Activated gamma-delta T cell (primary cell): ENCODE measurements at places on chromosomes 16 and 17.

GRCh38 chr17:2250140-2251095 is 53.2 kb downstream of the SMG6 start:
- no peak for DNase-seq

- no peak for DNase-seq
Measured at GRCh38 chr17:39738983-39739884, 1.5 kb downstream of the GRB7 start.

DNA sequence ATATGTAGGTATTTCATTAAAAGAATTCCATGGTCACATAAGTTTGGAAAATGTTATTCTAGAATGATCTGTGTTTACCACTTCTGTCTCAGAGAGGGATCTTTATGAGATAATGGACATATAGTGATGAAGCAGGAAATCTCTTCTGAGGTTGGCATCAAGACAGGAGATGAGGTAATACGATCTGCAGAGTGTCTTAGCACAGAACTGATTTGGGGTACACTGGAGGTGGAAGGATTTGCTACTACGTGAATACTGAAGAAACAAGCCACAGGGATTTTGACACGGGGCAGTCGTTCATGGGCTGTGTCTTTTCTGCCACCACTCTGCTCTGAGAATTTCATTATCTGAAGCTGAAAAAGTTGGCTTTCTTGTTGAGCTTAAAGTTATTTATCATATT is 5.5 kb downstream of the CBFB start:
- DNase-seq: no peak

- DNase-seq: no peak
Measured at GRCh38 chr17:48487221-48487620, 43.6 kb downstream of the HOXB1 start.

DNA sequence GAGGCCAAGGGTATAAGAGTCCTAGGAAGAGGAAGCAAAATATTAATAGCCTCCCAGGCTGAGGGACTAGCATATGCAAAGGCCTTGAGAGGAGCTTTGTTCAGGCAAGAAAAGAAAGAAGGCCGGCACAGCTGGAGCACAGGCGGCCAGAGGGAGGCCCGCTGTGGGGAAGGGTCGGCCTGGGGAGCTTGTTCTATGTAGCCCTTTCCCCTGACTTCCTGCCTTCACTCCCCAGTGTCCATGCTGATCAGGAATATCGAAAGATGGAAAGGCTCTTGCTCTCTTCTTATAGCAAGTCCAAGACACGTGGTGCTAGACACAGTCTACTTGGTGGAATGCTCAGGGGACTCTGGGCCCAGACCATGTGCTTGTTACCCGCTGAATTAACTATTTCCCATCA is 27.4 kb upstream of the HAS3 start:
- DNase-seq: no peak

GRCh38 chr17:5706577-5707210 is 122.4 kb upstream of the NLRP1 start:
- no peak for DNase-seq

- DNase-seq: no peak
Measured at GRCh38 chr17:16962804-16963203, 9.1 kb downstream of the TNFRSF13B start.

GRCh38 chr16:30041841-30042240 is 10.8 kb upstream of the TLCD3B start:
- DNase-seq: no peak

GRCh38 chr17:79938336-79939093 is 97.2 kb downstream of the TBC1D16 start:
- no peak for DNase-seq

GRCh38 chr17:35467824-35468223 is 19.3 kb upstream of the SLFN13 start:
- DNase-seq: no peak

- DNase-seq: no peak
Measured at GRCh38 chr16:69618721-69619120, 53.0 kb downstream of the NFAT5 start.

GRCh38 chr16:81956213-81956948 is 54.9 kb downstream of the SDR42E1 start:
- no peak for DNase-seq

DNA sequence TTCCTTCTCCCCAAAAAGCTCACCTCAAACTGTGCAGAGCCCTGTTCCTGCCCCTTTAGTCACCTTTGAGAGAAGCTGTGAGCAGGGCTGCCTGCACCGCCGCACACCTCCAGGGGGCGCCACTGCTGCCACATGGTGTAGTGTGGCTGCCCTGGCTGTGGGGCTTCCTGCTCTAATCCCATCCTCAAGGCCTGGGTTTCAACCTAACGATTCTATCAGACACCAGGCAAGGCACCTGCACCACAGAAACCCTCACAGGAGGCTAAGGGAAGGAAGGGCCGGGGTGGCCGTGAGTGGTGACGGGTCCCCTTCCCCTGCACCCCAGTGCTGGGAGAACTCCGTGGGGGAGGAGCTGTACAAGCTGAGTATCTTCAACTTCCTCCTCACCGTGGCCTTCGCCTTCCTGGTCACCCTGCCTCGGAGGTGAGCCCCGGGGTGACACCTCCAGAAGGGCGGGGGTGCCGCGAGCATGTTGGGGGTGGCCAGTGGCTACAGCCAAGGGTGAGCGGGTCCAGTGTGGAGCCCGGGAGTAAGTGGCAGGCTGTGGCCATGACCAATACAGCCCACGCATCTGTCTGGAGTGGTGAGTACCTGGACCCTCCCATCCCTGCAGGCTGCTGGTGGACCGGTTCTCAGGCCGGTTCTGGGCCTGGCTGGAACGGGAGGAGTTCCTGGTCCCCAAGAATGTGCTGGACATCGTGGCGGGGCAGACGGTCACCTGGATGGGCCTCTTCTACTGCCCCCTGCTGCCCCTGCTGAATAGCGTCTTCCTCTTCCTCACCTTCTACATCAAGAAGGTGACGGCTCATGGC is 7.0 kb downstream of the TMC8 start:
- DNase-seq: no peak

- no peak for DNase-seq
Measured at GRCh38 chr16:29896841-29897240, 2.5 kb downstream of the SEZ6L2 start.

DNA sequence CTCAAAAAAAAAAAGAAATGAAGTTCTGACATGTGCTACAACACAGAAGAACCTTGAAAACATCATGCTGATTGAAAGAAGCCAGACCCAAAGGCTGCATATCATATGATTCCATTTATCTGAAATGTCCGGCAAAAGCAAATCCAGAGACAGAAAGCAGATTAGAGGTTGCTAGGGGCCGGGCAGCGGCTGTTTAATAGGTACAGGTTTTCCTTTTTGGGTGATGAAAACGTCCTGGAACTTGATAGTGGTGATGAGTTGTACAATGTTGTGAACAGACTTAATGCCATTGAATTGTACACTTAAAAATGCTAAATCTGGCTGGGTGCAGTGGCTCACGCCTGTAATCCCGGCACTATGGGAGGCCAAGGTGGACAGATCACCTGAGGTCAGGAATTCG is 166.5 kb downstream of the NTN1 start:
- no peak for DNase-seq

DNA sequence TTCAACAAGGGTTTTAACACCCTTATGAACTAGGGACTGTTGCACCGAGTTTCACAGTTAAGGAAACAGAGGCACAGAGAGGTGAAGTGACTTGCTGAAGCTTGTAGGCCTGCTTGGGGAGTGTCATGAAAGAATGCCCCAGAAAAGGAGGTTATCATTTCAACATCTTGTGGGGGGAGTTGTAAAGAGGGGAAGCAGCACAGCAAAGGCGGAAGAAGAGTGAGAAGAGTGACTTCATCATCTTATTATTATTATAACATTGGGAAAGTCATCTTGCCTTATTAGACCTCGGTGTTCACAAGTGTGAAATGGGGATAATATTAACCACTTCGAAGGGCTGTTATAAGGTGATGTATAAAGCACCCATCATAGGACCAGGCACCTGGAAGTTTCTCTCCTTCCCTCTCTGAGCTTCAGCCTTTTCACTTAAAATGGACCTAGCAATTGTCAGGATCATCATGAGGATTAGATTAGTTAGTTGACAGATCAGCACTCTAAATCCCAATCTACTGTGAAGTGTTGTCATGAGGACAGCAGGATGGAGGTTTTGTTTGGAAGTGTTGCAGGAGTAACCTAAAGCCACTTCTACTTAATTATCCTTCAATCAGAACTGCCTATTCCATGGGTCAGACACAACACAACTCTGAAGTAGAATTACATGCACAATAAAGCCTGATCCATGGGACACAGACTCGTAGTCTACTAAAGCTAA is 2.3 kb downstream of the CCL4 start:
- DNase-seq: no peak

DNA sequence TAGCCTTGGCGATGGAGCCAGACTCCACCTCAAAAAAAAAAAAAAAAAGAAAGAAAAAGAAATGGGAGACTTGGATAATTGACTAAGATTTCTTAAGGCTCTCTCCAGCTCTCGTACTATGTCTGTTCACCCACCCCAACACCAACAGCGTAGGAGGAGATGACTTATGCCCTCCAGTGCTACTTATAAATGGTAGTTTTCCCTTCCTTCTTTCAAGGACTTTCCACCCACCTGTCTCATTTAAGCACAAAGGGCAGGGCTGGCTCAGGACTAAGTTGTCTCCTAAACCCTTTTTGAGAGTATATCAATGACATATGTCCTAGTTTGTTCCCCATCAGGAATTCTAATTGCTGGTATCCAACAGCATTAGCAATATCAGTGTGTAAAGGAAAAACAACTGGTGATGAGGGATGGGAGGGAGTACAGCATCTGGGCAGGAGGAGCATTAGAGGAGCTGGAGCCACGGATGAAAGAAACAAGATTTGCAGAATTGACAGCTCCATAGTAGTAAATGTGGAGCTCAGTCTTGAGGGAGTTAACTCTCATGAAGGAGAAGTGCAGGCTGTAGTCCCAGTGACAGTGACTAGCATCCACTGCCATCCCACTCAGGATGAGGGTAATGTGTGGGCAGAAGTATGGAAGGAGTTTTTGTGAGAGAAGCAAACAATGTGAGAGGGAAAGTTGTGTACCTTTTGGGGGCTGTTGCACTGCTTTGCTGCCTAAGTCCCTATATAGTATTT is 17.2 kb downstream of the UBE2Z start:
- DNase-seq: no peak

- no peak for DNase-seq
Measured at GRCh38 chr16:77539421-77540034, 104.7 kb upstream of the ADAMTS18 start.

DNA sequence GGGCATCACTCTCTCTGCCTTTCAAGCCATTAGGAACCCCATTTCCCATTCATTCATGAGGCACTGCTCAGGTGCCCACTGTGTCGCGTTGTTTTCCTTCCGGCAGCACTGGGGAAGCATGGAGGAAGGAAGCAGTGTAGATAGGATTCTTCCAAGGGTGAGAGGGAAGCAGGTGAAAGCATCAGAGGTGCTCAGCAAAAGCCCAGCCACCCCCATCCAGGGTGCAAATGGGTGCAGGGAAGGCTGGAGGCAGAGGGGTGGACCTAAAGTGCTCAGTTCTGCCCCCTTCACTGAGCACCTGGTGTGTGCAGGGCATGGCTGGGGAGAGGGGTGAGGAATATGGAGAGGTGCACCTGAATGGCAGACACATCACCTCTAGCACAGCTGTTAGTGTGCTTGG is 3.4 kb upstream of the NXPH3 start:
- no peak for DNase-seq

- DNase-seq: no peak
Measured at GRCh38 chr16:57169327-57169726, 16.5 kb downstream of the PSME3IP1 start.

GRCh38 chr17:76405967-76406647 is 21.7 kb downstream of the SPHK1 start:
- DNase-seq: no peak

GRCh38 chr17:55577687-55578086 is 66.4 kb upstream of the SMIM36 start:
- no peak for DNase-seq

DNA sequence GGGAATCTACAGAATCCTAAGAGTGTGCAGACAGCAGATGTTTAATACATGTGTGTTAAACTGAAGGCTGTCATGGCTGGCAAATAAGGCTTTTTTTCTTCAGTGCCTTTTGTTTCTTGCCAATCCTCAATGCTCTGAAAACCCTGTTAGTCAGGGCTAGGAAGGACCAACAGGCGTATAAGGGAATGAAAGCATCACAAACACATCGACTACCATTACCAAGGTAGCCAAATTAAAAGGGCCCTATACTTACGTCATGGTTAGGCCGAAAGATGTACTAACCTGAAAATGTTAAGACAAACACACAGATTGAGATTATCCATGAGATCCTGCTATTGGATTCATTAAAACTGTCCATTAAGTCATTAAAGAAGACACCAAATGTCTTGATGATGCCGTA is 13.1 kb downstream of the SLC16A6 start:
- DNase-seq: no peak

DNA sequence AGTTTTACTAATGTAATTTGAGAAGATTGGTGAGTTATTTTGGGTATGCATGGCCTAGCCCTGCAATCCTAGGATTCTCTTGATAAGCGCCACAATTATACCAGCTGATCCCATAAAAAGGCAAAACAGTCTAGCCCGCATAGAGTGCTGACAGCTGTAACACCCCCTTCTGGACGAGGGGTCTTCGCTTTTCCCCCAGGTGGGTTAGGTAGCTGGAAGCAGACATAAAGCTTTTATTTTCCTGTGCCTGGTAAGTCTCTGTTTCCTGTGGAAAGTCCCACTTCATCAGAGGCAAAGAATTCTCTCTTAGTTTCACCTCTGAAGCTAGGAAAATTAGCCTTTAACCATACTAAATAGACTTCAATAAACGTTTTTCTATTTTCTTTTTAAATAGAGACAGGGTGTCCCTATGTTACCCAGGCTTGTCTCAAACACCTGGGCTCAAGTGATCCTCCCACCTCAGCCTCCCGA is 108.3 kb downstream of the YPEL2 start:
- DNase-seq: no peak

DNA sequence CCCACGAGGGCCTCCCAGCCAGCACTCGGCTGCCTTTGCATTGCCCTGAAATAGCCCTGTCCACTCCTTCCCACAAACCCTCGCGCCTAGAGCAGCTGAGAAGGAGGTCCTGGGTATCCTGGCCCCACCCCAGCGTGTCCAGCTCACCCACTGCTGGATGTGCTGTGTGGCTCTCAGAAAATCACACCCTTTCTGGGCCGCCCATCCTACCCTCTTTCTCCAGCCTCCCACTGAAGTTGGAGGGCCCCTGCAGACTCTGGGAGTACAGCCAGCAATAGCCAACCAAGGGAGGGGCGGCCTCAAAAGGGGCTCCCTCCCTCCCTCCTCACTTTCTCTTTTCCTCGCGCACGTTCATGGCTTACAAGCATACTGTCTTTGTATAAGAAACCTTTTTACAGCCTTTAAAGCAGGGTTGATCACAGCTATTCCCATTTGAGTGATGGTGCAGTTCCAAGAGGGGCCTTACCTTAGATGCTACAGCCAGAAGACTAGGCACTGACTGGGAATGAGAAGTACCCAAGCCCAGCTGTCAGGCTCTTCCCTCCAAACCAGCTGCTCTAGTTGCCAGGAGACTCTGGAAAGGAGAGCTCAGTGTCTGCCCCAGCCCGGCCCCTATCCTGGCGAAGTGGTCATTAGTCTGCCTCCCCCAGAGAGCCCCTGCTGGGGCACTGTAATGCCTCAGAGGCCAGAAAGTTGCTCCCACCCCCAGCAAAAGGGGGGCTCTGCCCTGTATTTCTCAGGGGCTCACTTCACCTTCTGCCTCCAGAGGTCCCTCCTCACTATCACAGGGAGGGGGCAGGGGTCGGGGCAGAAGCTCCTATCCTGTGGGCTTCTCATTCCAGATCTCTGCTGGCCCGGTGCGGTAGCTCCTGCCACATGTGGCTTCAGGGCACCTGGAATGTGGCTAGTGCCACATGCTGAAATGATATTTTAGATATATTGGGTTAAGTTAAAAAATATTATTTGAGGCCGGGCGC is 38.1 kb downstream of the DCAKD start:
- DNase-seq: no peak

- DNase-seq: no peak
Measured at GRCh38 chr17:77388384-77389306, 247.9 kb downstream of the SEC14L1 start.
